ENCODE measurements at places on chromosomes 5 and 9.

- no peak for DNase-seq
Measured at GRCh38 chr9:74946686-74947085, 6.0 kb downstream of the C9orf40 start.

- DNase-seq, result no peak
Measured at GRCh38 chr9:70475211-70475610, 60.8 kb upstream of the KLF9 start.

DNA sequence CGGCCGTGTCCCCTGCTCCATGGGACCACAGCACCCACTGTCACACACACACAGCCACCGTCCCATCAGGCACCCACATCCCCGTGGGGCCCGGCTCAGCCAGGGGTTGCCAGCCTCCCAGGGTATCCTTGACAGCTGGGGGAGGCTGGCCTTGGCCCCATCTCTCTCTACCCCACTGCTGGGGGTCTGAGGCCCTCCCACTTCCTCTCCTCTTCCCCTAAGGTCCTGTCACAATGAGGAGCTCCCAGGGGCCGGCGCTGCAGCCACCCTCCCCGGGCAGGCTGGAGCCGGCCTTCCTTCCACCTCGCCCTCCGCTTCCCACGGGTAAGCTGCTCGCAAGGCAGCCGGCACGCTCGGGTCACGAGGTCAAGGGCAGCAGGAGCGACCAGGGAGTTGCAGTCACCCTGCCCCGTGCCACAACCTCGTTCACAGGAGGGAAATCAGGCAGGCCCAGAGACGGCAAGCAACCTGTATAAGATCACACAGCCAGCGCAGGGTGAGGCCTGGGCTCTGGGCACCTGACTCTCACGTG is 38.6 kb upstream of the NOTCH1 start:
- no peak for DNase-seq

DNA sequence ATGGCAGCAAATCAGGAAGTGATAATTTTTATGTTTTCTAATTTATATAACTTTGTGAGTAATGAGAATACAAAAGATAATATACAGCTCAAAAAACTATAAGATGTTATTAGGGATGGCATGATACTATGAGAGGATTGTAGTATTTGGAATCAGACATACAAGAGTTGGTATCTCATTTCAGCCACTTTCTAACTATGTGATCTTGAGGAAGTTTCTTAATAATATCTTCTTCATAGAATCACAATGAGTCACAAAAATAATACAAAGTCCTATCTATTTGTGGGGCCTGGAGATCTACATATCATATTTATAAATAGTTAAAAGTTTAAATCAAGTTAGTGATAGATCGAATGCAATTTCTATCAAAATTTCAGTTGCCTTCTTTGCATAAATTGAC is 23.7 kb upstream of the TMED7 start:
- no peak for DNase-seq

GRCh38 chr5:85159395-85159794 is 774.7 kb upstream of the EDIL3 start:
- DNase-seq, result no peak

- DNase-seq, result no peak
Measured at GRCh38 chr9:135139366-135139959, 52.0 kb downstream of the OLFM1 start.

DNA sequence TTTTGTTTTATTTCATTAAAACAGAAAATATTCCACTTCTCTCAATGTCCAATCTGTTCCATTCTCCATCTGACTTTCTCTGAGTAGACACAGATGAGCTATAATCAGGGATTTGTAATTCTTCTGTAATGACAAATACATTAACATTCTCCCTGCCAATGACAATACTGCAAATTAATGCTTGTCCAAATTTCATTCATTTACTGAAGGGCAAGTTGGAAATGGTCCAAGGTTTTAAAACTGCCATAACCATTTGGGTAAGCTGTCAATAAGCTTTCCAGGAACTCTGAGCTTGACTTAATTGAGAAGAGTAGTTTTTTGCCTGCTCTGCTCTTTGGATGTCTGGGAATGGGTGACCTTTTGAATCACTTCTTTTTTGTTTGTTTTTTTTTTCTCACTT is 253.5 kb downstream of the DMRTA1 start:
- DNase-seq, result no peak
